Fibroblast of skin of back (primary cell): ENCODE measurements at places on chromosomes 11 and 22.
A peak's percentile ranks its signal among the peaks of the same experiment; 100 is the strongest.

DNA sequence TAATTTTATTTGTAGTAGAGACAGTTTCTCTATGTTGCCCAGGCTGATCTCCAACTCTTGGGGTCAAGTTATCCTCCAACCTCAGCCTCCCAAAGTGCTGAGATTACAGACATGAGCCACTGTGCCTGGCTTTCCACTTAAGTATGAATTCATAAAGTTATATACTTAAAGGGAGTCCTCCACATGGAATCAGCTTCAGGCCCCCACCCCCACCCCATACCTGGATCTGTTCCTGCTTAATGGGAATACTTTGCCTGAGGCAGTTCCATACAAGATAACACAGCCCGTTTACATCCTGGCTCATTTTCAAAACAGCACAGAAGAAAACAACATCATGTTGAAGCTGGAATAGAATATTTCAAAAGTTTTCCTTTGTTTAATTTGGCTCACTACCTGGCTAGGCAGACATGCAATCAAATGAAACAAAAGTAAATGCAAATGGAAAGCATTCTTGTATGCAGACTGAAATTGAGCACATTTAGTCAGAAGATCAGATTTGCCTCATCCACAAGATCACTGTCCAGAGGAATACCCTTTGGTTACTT lies 82.4 kb downstream of the FAT3 start:
- no peak for DNase-seq

GRCh38 chr22:18113680-18114394 lies 3.2 kb downstream of the TUBA8 start:
- no peak for DNase-seq

- DNase-seq = no peak
Measured at GRCh38 chr11:126231725-126232459, 20.3 kb downstream of the FAM118B start.

DNA sequence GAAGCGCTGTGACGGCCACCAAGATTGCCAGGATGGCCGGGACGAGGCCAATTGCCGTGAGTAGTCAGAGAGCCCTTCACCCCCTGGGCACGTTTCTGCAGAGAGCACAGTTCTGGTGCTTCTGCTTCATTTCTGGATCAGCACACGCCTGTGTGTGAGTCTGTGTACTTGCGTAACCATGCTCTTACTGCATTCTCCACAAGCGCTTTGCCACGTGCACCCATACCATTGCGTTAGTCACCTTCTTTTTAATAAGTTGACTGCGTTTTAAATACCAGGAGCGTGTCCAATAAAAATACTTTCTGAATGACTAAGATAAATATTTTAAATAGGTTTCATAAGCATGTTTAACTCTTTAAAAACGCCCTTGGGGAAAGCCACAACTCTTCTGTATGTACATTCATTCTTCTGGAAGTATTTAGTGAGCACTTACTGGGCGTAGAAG lies 143.0 kb upstream of the SORL1-AS1 start:
- peak; percentile 99 for DNase-seq

GRCh38 chr11:11446967-11447366 lies 93.9 kb upstream of the CSNK2A3 start:
- DNase-seq = no peak

GRCh38 chr11:44304091-44305025 lies 5.6 kb downstream of the ALX4 start:
- DNase-seq = peak; percentile 49

GRCh38 chr11:35549787-35550186 lies 24.4 kb upstream of the PAMR1 start:
- peak; percentile 96 for DNase-seq

DNA sequence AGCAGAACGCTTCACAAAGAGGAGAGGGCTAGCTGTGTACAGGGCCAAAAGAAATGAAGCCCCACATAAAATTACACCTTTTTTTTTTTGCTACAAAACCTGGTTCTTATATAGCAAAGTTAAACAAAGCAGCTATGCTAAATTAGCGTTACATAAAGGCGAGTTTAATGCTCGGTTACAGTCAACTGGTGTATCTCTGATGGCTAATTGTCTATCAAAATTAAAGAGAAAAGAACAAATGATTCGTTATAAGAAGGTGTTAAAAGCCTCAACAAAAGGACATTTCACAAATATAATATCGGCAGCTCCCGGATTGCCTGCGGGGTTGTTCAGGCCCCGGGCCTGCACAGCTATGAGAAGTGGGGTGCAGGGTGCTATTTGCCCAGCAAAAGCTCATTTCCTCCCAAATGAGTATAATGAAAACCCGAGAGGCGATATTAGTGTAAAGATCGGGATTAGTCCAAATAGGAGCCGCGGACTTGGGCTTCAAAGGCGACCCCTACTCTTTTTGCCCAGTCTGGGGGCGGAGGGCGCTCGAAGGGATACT lies 13.3 kb upstream of the PAX6 start:
- DNase-seq = no peak

DNA sequence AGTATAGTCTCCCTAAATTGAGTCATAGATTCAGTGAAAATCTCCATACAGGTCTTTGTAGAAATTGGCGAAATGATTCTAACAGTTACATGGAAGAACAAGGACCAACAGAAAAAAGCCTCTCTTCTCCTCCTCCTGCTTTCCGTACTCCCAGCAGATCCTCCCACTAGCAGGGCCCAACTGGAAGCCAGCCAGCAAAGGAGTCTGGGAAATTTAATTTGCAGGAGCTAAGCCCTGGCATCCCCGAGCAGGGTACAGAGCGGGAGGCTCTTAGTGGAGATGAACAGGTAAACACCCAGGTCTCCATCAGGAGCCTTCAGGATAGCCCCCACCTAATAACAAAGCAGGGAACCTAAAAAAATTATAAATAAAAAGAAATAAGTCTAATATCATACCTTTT lies 1473.8 kb downstream of the TBC1D22A start:
- DNase-seq = no peak

DNA sequence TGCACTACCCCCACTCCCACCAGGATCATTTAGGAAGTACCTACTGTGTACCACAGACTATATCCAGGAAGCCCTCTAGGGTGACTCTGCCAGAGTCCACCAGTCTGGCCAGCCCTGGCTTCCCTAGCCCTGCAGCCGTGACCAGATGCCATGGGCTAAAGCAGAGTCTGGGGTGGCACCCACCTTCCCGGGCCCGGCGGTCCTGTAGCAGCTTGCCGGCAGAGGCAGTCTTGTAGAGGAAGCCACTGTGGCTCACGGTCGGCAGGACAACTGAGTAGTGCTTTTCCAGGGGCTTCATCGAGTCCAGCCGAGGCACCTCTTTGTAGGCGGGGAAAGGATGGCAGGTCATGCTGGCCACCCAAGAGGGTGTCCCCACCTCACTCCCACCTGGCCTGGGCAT lies 27.2 kb upstream of the PDE2A start:
- no peak for DNase-seq

GRCh38 chr22:24270556-24271385 lies at the start of gene SPECC1L:
Gene SPECC1L, plus strand, starts transcription at chr22:24270831. Its CDS starts 31,401 bp downstream, at chr22:24302232.
- DNase-seq = peak; percentile 88

- DNase-seq = no peak
Measured at GRCh38 chr22:40628354-40629042, 8.0 kb downstream of the MRTFA start.

DNA sequence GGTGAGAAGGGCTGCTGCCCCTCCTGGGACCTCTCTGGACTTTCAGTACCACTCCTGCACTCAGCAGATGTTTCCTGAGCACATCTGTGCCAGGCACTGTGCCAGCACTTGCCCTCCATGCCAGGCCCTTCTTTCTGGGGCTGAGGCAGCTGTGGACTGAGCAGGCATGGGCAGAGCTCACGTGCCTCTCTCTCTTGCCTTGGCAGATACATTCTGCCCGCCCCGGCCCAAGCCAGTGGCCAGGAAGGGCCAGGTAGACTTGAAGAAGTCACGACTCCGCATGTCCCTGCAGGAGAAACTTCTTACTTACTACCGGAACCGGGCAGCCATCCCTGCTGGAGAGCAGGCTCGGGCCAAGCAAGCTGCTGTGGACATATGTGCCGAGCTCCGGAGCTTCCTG lies 8.3 kb upstream of the ATF4 start:
- DNase-seq = no peak

DNA sequence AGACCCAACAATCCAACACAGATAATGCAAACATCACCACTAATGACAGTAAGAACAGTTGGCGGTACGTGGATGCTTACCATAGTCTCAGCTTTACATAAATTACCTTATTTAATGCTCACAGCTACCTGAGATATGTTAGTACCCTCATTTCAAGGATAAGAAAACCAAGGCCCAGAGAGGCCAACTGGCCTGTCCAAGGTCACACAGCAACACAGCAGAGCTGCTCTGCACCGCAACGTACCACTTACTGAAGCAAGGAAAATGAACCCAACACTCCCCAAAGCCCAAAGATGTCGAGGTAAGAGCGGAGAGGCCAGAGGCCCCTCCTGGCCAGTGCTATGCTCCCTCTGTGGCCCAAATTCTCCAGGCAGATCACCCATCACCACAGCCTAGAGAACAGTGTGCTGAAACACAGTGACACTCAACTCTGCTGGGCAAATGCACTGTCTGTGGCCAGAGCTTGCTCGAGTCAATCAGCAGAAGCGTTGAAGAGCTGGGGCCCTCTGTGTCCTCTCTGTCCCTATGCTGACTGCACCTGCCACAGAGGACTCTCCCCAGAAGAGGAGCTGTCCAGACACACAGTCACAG lies 14.0 kb downstream of the SHANK2 start:
- no peak for DNase-seq

DNA sequence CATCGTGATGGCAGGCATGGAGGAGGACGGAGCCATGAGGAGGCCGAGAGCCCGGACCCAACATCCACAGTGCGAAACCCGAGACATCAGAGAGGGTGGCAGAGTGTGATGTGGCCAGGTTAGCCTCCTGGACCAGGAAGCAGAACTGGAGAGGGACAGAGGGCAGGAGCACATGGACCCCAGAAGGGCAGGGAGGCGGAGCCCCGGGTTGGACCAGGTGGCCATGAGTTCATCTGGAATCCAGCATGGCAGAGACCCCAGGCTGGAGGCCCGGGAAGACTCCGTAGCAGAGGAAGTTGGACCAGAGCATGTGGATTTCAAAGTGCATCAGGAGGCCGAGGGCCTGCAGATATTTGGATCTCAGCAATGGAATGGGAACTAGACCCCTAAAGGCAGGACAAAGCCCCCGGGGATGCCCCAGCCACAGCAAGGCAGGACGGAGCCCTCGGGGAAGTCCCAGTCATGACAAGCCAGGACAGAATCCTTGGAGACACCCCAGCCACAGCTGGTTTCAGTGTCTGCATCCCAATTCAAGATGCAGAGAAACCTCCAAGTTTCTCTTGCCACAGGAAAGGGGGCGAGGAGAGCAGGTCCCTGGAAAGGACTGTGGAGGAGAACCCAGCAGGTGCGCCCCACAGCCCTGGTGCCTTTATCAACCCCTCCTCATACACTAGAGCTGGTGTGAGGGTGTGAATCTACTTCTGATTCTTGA lies 1393.4 kb downstream of the BRD1 start:
- no peak for DNase-seq

DNA sequence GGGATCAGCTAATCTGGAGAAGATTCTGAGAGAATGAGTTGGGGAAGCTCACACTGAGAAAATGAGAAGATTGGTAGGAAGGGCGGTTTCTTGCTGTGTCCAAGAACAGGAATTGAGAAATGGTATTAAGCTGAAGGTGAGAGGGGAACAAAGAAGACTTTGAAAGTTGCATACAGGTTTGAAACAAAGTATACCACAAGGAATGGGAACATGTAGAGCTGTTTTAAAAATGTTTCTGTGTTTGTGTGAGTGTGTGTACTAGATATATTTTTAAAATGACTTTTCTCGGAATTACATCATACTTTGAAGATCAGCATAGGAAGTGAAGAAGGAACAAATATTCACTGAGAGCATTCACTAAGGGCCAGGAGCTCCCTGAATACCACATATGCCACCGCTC lies 24.4 kb upstream of the IZUMO1R start:
- DNase-seq = no peak

DNA sequence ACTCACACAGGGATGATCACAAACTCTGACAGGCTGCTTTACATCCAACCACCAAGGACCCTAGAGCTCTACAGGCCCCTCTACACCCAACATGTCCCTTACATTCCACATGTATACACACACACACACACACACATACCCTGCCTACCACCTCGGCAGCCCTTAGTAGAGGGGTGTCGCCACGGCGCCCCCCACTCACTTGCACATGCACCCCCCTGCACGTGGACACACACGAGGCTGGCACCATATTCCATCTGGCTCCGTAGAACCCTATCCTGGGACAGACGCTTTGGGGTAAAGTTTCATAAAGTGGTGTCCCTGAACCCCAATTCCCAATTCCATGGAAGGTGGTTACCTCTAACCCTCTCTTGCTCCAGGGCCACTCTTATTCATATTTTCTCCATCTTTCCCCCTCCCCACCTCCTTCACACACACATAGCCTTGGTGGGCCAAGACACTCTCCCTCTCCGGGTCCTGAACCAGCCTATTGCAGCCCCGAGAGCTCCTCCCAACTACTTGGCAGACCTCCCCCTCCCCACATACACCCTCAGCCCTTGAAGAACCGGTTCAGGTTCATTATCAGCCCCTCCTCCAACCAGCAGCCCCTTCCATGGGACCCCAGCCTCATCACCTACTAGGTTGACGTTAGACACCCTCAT lies 809 bp downstream of the PDE2A start:
- no peak for DNase-seq

GRCh38 chr11:95279921-95280868 lies 49.2 kb upstream of the SESN3 start:
- DNase-seq = peak; percentile 20

DNA sequence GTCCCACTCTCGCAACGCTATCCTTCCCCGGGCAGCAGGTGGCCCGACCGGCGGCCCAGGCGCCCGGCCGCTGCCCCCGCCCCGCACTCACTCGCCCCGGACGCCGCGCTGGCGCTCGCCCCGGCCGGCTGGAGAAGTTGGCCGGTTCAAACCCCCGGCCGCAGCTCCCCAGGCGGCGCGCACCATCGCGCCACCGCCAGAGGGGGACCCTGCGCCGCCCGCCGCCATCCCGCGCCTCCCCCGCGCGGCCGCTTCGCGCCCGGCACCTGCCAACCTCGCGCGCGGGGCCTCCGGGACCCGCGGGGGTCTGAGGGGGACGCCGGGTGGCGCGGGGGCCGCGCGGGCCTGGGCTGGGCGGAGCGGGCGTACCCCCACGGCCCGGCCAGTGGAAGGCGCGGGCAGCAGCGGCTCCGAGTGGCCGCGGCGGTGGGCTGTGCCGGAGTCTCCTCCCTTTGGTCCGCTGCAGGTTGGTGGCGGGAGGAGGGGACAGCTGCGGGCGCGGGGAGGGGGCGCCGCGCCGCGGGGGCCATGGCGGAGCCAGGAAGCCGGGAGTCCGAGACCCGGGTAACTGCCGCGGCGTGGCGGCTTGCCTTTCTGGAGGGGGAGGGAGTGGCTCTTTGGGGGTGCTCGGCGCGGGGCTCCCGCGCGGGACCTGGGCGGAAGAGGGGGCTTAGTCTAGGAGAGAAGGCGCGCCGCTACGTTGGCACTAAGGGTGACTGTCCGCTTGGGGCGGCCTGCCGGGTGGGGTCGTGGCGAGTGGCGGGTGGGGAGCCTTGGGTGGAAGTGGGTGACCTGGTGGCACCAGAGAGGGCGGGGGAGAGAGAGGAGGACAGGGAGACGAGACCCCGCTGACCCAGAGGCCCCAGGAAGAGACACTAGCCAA lies at the start of the genes MPST and TST:
Gene MPST, plus strand, starts transcription at position 434 of the 883 bp plus-strand sequence. Its CDS starts 95 bp downstream, at position 529.
Gene TST, minus strand, starts transcription at position 139 of the 883 bp plus-strand sequence. CDS start 715 bp downstream, outside the sequence.
- DNase-seq = peak; percentile 72

- no peak for DNase-seq
Measured at GRCh38 chr11:120908461-120909181, 115.3 kb upstream of the TBCEL start.
